T-cell (primary cell): ENCODE measurements at places on chromosomes 1 and 21.

- no peak for DNase-seq
Observed at GRCh38 chr21:45324489-45325205, 37.0 kb upstream of the POFUT2 start.

DNA sequence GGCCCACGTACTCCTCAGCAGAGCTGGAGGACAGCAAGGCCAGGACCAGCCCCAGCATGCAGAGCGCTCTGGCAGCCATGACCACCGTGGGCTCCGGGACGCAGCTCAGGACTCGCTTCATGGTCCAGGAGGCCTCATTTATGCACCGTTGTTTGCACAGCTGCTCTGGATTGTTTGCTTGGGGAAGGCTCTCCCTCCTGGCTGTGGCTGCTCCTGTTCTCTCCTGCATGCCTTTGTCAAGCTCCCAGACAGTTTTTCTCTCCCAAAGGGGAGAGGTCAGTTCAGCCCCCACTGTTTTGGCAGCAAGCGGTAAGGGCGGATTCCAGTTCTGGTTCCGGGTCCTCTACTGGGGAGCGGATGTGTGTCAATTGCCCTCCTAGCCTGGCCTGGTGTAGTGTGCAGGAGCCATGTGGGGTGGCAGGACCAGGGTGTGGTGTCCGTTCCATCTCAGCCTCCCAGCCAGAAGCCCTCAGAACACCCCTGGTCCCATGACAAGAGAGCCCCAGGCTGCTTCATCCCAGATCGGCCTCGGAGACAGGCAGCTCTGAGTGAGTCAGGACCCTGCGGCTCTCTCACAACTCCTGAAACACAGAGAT, at the start of gene TFF3:
Gene TFF3 (minus strand): TSS at position 114 of the 596 bp plus-strand sequence. CDS start 35 bp downstream, at position 79.
- no peak for DNase-seq

- DNase-seq: no peak
Observed at GRCh38 chr1:185936641-185937040, 202.4 kb downstream of the HMCN1 start.

GRCh38 chr21:26405735-26406361, 167.2 kb downstream of the CYYR1 start:
- no peak for DNase-seq
